GM23248 (cell line): ENCODE measurements at places on chromosomes 3 and 15. TPM values are rescaled to one million over a fixed set of nuclear protein-coding genes. Genes with fewer than 3 reads are reported as not detected.

C2CD4B gene
- not detected in 2 replicates for total RNA-seq

C3orf49 gene
- not detected in 2 replicates for total RNA-seq

PRTG gene
- under 0.01 TPM in 1 of 2 replicates, not detected in the other for total RNA-seq

PODXL2 gene
- total RNA-seq = 0.89 and 2.5 TPM in 2 replicates

LRRK1 gene
- 6.2 and 6.8 TPM in 2 replicates for total RNA-seq

CFAP20DC gene
- 1.9 and 8.2 TPM in 2 replicates for total RNA-seq

TLR9 gene
- not detected in 2 replicates for total RNA-seq

GPR87 gene
- total RNA-seq = 0.22 TPM in 1 of 2 replicates, not detected in the other

CLSTN2 gene
- total RNA-seq = not detected in 2 replicates

KLF15 gene
- total RNA-seq = 0.13 and 0.54 TPM in 2 replicates

KCNH8 gene
- not detected in 2 replicates for total RNA-seq

PDZRN3 gene
- total RNA-seq = 32.1 and 35.6 TPM in 2 replicates

ANKRD34C gene
- total RNA-seq = not detected in 2 replicates

DZIP3 gene
- total RNA-seq = 3.3 and 6.5 TPM in 2 replicates

P3H2 gene
- total RNA-seq = 14.9 and 41.5 TPM in 2 replicates

UNC13C gene
- not detected in 2 replicates for total RNA-seq
